ENCODE measurements at places on chromosomes 4 and X.

- DNase-seq, result no peak
Observed at GRCh38 chr4:1772853-1773538, 20.1 kb upstream of the FGFR3 start.

- peak; percentile 11 for DNase-seq
Observed at GRCh38 chr4:20395160-20395773, 143.6 kb downstream of the SLIT2 start.

DNA sequence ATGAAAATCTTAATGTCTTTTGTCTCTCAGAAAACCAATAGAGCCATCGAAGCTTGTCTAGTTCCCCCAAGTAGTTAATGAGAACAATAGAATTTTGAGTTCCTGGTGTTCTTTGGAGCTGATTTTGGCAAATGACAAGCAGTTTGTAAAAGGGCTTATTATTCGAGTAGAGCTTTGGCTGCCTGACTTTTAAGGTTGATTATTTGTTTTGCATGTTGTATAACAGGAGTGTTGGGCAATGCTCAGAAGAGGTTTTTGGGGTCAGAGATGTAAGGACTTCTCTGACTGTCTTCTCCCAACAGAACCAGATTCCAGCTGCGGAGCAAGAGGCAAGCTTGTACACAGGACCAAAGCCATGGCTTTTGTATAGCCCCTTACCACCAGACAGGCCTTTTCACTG, 30.0 kb downstream of the ZCCHC12 start:
- no peak for DNase-seq

DNA sequence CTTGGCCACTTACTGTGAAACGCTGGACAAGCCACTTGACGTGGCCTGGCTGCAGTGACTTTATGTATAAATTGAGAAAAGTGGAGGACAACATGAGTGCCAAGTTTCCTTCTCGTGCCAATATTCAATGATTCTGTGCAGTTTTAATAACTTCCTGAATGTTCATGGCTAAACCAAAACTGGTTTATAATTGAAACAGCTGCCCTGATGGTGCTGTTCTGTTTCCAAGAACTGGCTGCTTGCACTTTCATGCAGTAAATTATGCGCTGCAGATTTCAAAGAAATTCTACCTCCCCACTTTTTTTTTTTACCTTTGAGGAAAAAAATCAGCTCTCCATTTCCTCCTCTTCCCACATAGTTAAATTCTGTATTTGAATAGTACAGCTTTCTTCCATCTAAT, 205.2 kb upstream of the CASK start:
- DNase-seq, result no peak

Measured in amygdala (tissue), 56 donors.